ENCODE measurements at places on chromosomes 3 and 15.

- DNase-seq, result no peak
Measured at GRCh38 chr3:148839805-148840204, 12.2 kb downstream of the CPB1 start.

- DNase-seq, result no peak
Measured at GRCh38 chr15:81375461-81375860, 1.4 kb upstream of the TMC3 start.

DNA sequence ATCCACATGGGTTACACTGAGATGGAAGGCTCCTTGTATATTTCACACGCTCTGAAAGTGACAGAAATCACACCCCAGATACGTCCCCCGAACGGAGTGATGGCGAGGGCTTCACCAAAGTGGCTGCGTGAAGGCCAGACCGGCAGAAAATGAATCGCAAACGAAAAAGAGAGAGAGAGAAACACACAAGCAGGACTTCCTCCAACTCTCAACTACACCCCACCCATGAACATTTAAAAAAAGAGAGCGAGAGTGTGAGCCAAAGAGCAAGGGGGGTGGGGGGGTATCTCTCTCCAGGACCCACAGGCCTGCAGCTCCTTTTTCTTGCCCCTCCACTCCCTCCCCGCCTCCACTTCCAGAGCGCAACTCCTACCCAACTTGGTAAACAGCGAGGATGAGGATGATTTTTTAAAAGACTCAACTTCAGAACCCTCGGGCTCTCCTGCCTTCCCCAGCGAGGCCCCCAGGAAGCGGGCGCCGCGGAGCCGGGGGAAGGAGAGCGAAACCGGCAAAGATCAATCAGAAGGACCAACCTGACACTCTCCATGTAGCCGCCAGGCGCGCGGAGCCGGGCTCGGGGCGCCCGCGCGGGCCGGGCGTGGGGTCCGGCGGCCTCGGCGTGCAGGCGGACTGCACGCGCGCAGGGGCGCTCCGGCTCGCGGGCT lies 519.1 kb downstream of the FOXP1 start:
- DNase-seq, result no peak

- peak; percentile 17 for DNase-seq
Measured at GRCh38 chr3:71130471-71131374, 452.8 kb downstream of the FOXP1 start.

DNA sequence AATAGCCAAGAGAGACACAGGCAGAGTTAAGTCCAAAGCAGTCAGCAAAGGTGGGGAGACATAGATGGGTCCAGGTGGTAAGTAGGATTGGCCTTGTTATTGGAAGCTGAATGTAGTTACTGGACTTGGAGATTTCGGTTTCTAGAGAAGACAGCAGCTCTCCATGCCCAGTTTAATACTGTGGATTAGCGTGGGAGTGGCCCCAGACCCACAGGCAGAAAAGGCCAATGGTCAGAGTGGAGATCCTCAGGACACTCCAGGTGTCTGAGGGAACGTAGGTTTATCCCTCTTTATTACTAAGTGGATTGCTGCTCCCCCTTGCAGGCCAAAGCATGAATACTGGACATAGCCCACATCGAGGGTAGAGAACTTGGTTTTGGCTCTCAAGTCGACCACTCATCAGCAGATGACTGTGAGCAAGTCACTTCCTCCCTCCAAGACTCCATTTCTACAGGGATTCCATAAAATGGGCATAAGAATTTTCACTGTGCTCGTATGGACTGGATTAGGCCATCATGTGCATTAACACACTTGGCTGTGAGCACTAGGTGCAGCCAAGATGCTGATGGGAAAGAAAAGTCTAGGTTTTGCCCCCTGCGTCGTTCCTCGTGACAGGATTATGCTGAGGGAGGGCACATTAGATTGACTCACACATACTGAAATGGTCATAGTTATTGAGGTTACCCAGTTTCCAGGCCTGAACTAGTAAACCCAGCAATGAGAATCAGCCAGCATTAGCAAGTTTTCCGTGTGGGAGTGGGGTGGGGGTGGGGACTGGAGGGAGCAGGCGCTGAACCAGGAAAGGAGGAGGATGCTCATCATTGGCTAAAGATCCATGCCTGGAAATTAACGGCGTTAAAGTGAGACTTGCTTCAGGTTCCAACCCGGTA lies 225.2 kb upstream of the TPRG1 start:
- DNase-seq, result no peak

DNA sequence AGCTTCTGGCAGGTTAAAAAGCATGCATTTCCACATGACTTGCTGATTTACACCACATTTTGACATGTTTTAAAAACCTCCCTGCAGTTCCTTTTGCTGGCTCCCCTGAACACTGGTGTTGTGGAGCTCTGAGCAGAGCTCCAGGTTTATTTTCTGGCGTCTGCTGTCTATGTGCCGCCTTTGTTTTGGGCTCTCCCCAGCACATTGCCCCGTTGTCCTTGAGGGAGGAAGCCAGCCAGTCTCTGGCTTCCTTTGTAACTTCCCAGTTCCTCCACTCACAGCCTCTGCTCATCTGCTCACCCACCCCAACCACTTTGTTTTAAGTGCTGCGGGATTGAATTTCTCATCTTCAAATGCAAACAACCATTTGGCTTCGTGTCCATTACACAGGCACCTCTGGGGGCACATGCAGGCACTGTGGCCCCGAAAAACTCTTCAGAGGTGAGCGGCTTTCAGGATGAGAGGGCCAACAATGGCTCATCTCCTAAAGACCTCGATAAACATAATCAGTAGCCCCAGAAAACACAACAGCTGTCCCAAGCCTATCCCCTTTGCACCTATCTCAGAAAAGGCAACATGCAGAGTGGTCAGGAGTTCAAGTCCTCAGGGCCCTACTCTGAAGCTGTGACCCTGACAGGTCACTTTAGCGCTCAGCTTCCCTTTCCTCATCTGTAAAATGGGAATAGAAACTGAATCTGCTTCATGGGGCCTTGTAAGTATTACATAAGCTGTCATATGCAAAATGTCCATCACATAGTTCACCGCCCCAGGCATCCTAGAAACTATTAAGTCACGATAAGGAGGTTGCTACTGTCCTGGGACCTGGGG lies 1.3 kb upstream of the MEF2A start:
- no peak for DNase-seq

DNA sequence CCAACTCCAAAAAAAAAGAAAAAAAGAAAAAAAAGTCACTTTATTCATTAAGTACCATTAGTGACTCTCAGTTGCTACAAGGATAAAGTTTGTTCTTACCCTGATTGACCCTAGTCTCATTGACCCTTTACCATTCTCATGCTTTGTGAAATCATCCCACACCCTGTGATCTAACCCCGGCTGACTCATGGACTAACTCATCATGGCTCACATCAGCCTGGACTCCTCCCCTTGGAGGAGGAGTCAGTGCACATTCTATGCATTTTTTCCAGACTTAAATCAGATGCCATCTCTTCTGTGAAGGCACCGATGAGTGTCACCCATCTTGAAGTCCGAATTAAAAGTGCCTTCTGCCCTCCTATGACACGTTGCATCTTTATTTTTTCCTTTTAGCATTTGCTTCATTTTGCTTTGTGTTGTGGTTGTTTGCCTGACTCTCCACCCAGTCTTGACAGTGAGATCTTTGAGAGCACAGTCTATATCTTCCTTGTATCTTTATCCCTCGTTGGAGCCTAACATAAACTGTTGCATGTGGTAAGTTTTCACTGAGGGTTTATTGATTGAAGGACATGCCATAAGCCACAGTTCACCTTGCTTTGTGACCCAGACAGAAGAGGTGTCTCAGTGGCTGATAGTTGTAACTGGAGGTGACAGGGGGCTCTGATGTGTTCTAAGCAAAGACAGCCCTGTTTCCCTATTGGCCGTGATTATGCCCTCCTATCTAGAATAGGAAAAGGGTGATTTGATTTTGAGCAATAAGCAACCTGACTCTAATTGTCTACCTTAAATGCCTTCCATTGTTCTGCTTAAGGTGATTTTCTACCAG lies 72.1 kb downstream of the IL1RAP start:
- peak; percentile 63 for DNase-seq

GRCh38 chr3:159840703-159841299 lies 147.8 kb upstream of the IL12A start:
- DNase-seq, result no peak

DNA sequence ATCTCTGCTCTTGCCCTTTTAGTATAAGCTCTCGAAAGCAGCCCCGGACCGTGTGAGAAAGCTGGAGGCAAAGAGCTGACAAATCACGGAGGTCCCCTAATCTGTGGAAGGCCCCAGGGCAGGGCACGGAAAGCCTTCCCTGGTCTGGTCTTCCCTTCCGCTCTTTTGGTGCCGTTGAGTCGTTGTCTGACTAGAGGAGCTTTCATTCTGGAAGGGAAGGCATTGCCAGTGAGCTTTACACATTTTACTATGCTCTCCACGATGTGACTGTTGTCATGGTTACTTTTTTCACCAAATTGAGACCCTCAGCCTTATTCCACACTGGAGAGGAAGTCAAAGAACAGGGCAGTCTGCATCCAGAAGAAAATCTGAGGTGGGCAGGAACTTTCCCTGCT lies 71.7 kb downstream of the CYP19A1 start:
- DNase-seq, result no peak

DNA sequence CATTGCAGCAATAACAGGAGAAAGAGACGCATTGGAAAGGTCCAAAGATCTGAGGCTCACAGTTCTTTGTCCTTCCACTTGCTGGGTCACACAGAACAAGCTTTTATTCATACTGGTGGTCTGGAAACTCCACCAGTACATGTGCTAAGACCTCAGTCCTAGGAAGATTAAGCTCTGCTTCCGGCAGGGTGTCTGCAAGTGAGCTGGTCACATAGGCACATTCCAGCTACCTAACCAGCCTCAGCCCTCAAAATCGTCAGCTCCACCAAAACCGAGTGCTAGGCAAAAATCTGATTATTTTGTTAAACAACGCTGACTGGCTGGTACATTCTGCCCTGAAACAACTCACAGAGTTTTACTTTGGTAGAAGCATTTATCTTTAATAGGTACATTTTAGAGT lies 2.2 kb downstream of the ZBED2 start:
- no peak for DNase-seq

DNA sequence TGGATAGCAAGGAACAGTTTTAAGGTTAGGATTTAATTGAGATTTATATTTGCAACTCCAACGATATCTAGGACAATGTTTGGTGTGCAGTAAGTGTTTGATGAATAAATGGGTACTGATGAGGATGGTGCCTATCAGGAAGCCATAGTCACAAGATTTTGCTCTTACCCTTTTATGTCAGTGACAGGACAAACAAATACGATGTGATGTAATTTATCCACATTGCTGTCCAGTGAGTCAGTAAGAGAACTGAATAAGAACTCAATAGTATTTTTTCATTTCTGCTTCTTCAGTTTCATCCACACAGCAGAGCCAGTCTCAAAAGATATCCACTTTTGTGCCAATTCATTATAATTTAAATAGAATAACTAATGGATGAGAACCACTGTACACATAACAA lies 18.5 kb downstream of the C3orf85 start:
- no peak for DNase-seq

All from BJ (cell line).